ENCODE measurements at places on chromosomes 16 and 17. TPM values are rescaled to one million over a fixed set of nuclear protein-coding genes. Genes with fewer than 3 reads are reported as not detected.

Gene KRT25
- not detected for total RNA-seq

Gene FA2H
- total RNA-seq: not detected

- H3K27ac ChIP-seq: peak overlapping the region; percentile 41
- peaks cover 7% of the 10 kb centered on the region for H3K36me3 ChIP-seq
- no peaks in the 10 kb centered on the region for H3K27me3 ChIP-seq
- peaks cover 27% of the 10 kb centered on the region for H3K4me1 ChIP-seq
- DNase-seq: no peak
These were observed 32.4 kb downstream of the TIMM22 start for GRCh38 chr17:1029196-1029921.

- no peak overlapping the region for H3K4me3 ChIP-seq
- DNase-seq: no peak
- H3K27me3 ChIP-seq: peaks cover 19% of the 10 kb centered on the region
- H3K4me1 ChIP-seq: peaks cover 46% of the 10 kb centered on the region
These were observed 126.0 kb upstream of the SDK2 start for GRCh38 chr17:73770115-73770848.

GRCh38 chr17:6408276-6408675 lies 26.6 kb downstream of the AIPL1 start:
- no peak overlapping the region for H3K4me3 ChIP-seq
- H3K27ac ChIP-seq: no peak overlapping the region
- DNase-seq: no peak
- no peaks in the 10 kb centered on the region for H3K36me3 ChIP-seq
- peaks cover 51% of the 10 kb centered on the region for H3K27me3 ChIP-seq

GRCh38 chr17:40433551-40434415 lies 9.5 kb upstream of the IGFBP4 start:
- H3K27ac ChIP-seq: no peak overlapping the region
- no peaks in the 10 kb centered on the region for H3K36me3 ChIP-seq

Gene PRSS27
- 2.8 TPM for total RNA-seq

Gene DOC2A
- not detected for total RNA-seq

Gene HASPIN
- 2.2 TPM for total RNA-seq

Gene HIGD1B
- total RNA-seq: not detected

DNA sequence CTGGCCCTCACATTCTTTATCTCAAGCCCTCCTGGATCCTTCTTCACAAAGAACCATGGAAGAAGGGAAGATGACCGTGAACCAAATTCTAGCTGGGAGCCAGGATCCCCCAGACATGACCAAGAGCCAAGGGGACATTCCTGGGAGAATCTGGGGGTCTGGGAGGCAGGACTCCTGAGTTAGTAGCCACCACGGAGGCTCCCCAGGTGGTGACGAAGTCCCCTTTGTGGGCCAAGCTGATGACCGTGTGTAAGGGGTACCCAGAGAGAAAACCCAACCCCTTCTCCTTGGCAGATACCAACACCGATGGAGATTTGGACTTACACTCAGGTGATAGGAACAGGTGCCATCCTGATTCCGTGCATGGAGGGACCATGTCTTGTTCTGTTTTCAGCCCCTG lies 6.8 kb upstream of the GFAP start:
- no peaks in the 10 kb centered on the region for H3K36me3 ChIP-seq
- no peak overlapping the region for H3K4me3 ChIP-seq
- no peak for DNase-seq
- no peaks in the 10 kb centered on the region for H3K27me3 ChIP-seq
- H3K4me1 ChIP-seq: peaks cover 17% of the 10 kb centered on the region

Gene KRT28
- total RNA-seq: not detected

DNA sequence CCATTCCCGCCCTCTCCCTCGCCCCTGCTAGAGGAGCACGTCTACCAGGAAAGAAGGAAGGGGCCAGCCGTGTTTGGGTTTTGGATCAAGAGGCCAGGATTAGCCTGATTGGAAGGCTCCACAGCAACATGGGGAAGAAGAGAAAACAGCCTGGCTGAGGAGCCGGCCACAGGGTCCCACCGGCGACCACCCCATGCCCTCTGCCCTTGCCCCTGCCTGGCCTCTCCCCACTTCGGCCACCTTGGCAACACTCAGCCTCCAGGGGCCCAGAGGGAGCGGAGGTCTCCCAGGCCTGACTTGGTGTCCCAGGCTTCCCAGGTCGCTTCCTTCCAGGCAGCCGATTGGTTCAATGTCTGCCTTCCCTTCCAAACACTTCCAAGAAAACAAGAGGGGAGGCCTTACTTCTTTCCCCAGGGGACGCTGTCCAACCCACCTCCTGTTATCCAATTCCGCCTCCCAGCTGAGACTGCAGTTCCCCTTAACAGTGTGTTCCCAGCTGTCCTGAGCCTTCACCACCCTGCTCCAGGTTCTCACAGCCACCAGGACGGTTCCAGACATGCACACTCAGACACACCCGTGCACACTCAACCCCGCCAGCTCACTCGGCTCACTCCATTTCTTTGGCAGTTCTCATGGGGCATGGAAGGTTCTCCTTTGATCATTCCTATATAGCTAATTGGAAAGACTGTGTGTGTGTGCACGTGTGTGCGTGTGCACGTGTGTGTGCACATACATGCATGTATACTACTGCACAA lies 65.4 kb downstream of the RBFOX3 start:
- H3K36me3 ChIP-seq: no peaks in the 10 kb centered on the region
- DNase-seq: peak; percentile 57
- H3K27ac ChIP-seq: no peak overlapping the region

DNA sequence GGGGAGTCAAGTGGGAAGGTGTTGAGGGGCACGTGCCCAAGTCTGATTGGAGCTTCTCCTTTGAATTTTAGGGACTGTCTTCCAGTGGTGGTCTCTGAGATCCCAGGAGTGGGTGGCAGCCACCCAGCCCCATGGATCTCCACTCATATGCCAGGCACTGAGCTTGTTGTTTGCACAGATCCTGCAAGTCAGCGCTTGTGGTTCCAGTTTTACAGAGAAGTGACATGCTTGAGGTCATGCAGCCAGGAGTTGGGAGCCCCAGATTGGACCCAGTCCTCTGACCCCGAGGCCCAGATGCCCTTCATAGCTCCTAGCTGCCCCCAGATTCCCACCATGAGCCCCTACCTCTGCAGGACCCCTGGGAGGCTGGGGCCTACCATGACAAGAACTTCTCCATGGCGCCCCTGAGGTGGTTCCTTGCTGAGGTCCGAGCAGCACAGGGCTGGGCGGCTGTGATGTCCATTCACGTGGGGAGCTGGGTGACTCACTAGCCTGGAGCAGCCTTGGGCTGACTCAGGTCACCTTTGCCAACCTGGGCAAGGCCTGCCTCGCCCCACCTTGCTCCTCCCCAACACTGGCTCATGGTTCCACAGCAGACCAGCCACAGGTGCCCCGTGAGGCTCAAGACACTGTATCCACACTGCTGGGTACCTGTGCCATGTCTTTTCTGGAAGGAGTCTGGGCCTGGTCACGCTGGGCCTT lies 47.4 kb downstream of the RAI1 start:
- H3K4me1 ChIP-seq: peaks cover 30% of the 10 kb centered on the region
- no peaks in the 10 kb centered on the region for H3K36me3 ChIP-seq
- H3K4me3 ChIP-seq: no peak overlapping the region
- H3K27me3 ChIP-seq: no peaks in the 10 kb centered on the region

Gene CX3CL1
- total RNA-seq: 11.2 TPM

DNA sequence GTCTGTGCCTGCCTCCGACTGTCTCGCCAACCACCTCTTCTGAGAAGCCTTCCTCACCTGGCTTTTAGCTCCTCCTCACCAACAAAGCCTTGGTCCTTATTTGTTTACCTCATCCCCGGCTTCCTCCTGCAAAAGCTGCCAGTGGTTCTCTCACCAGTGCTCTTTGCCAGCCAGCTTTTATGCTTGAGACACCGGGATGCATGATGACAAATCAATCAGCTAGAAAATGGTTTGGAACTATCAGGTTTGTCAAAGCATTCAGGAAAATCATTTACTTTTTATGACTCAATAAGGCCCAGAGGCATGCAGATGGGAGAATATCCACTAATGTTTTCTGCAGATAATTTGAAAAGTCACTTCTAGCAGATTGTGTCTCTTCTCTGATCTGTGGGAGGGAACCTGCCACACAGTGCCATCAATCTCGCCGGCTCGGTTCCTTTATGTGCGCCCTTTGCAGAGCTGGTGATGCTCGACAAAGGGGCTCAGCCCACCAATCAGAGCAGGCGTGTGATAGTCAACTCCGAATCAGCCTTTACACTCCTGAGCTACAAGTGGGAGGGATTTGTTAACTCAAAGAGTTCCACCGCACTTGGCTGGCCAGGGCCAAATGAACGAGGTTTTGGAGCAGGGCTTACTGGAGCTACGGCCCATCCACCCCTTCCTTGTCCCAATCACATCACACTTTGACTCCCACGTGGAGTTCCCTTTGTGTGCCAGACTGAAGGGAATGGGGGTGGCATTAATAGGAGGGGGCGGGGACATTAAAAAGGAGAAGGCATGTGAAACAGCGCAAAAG lies 85.8 kb downstream of the MRC2 start:
- DNase-seq: no peak
- no peaks in the 10 kb centered on the region for H3K4me1 ChIP-seq
- H3K36me3 ChIP-seq: peaks cover 2% of the 10 kb centered on the region
- H3K27me3 ChIP-seq: no peaks in the 10 kb centered on the region

DNA sequence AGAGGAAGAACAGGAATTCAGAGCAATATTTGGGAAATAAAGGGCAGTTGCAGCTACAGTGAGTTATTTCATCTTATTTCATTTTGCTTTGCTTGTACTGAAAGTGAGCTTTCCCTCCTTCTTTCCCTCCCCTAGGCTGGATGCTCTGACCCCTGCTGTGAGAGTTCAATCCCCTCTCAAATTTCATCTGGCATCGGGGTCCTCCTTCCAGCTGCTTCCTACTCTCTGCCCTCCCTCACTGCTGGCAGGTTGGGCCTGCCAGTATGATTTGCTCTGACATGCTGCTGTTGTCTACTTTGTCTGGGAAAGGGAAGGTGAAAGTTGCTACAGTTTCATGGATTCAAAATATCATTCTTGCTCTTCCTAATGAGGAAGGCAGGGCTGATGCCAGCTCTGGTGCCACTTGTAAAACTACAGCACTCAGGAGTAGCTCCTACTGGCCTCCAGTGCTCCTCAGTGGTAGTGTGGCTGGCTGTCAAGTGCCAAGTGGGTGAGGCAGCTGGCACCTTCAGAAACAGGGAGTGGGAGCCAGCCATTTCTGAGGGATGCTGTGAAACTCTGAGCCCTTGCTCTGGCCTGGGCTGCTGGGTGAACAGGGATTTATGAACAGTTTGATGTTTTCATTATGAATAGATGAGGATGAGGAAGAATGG lies 408.6 kb downstream of the HAPSTR1 start:
- H3K36me3 ChIP-seq: no peaks in the 10 kb centered on the region
- H3K4me3 ChIP-seq: no peak overlapping the region
- no peak overlapping the region for H3K27ac ChIP-seq
- no peak for DNase-seq
- no peaks in the 10 kb centered on the region for H3K4me1 ChIP-seq

DNA sequence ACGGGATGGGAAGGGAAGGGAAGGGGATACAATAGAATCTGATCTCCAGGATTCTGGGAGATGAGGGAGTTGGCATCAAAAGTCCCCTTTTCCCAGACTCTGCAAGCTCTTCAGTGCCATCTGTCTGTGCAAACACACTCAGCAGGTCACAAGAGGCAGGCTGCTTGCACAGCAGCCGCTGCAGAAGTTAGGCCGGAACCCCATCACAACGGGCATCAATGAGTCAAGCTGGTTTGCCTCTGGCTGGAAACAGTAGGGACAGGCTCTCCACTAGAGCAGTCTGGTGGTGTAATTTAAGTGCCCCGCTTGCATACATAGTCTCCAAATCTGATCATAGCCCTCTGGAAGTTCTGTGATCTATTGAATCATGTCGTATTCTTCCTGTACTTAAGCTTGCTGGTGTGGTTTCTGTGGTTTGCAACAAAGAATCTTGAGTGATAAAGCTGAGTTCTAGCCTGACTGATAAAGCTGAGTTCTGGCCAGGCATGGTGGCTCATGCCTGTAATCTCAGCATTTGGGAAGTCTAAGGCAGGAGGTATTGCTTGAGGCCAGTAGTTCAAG lies 33.7 kb upstream of the KDM8 start:
- H3K4me3 ChIP-seq: no peak overlapping the region
- H3K4me1 ChIP-seq: peaks cover 12% of the 10 kb centered on the region
- H3K27me3 ChIP-seq: no peaks in the 10 kb centered on the region
- no peaks in the 10 kb centered on the region for H3K36me3 ChIP-seq

Data from chondrocyte (in vitro differentiated cells).